CD4-positive, CD25-positive, alpha-beta regulatory T cell (primary cell): ENCODE measurements at places on chromosomes 6 and 20. TPM values are rescaled to one million over a fixed set of nuclear protein-coding genes. Genes with fewer than 3 reads are reported as not detected.

- H3K4me3 ChIP-seq, result peak overlapping the region; percentile 16
- H3K27ac ChIP-seq, result no peak overlapping the region
- peaks cover 76% of the 10 kb centered on the region for H3K27me3 ChIP-seq
These were observed 13.1 kb upstream of the ZSCAN9 start for GRCh38 chr6:28211840-28212509.

DNA sequence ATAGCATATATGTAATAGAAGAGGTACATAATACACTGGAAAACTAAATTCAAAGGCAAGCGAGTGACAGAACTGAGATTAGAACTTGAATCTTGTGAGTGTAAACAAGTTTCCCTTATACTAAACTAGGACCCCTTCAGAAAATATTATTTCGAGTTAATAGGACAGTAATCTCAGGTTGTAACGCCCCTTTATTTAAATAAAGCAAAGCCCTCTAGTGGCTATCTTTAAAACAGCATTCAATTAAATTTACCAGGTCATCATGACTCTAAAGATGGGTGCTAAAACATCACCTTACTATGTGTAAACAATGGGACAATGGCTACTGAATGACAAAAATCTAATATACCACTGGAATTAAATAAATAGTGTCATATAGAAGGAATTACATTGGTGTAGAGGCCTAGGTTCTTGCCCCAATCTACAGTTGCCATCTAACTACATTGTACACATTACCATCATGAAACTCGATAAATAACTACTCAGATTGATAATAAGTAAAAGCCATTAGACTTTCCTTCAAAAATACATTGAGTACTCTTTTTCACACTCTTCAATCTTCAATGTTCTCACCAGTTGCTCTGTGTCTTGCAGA, 255.4 kb upstream of the IRAK1BP1 start:
- no peaks in the 10 kb centered on the region for H3K27me3 ChIP-seq
- no peak overlapping the region for H3K27ac ChIP-seq
- DNase-seq, result no peak

GRCh38 chr20:64083804-64084684, at the start of gene LKAAEAR1:
TSS of gene LKAAEAR1 (minus strand) at chr20:64084398. CDS start at chr20:64084219, 179 bp downstream.
- H3K27me3 ChIP-seq, result peaks cover 4% of the 10 kb centered on the region
- DNase-seq, result no peak
- H3K36me3 ChIP-seq, result no peaks in the 10 kb centered on the region

- no peak overlapping the region for H3K4me3 ChIP-seq
- no peaks in the 10 kb centered on the region for H3K36me3 ChIP-seq
- no peak overlapping the region for H3K27ac ChIP-seq
- no peak for DNase-seq
- H3K4me1 ChIP-seq, result no peaks in the 10 kb centered on the region
- H3K27me3 ChIP-seq, result no peaks in the 10 kb centered on the region
These were observed 62.2 kb upstream of the CLDN20 start for GRCh38 chr6:155201461-155202226.

Gene TULP1
- total RNA-seq, result not detected
